NCI-H1105 (cell line): ENCODE measurements at places on chromosomes 2 and 18.

- DNase-seq, result no peak
Measured at GRCh38 chr2:101330253-101330933, 21.9 kb upstream of the RNF149 start.

GRCh38 chr2:31140151-31140550, 1.9 kb upstream of the GALNT14 start:
- no peak for DNase-seq

DNA sequence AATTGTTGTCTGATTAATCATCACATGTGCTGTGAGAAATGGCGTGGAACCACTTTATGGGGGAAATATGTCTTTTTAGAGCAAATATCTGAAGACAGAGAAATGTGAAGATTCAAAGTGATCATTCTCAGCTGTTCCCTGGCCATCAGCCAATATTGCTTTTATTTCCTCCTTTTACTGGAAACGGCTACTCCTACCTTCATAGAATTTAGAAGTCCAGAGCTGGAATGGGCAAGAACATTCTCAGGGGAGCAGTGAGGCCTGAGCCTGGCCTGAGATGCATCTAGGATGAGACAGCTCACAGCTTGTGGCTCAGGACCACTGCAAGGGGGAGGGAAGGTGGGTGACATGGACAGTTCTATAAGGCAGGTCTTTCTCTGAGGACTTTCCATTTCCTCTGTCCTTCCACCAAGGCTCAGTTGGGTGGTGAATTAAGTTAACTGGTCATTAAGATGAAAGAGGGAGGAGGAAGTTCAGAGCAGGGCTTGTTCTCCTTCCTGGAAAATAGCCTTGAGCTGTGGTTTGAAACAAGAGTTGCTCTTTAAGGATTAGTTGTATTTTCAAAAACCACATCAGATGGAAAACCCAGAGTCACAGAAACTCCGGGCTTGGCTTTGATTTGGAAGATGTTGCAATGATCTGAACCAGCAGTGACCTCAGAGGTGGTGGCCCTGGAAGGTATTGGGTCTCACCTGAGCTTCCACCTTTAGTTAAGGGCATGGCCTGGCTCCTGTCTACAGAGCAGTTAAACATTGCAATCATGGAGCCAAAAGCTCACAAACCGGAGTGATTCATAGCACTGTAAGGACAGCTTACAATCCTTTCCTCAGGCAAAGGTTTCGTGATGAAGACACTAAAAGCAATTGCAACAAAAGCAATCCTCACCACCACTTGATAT, 144.3 kb downstream of the VAPA start:
- DNase-seq, result no peak

- no peak for DNase-seq
Measured at GRCh38 chr2:195608768-195609454, 48.1 kb upstream of the SLC39A10 start.

- DNase-seq, result no peak
Measured at GRCh38 chr2:221189431-221190067, 382.6 kb downstream of the EPHA4 start.

DNA sequence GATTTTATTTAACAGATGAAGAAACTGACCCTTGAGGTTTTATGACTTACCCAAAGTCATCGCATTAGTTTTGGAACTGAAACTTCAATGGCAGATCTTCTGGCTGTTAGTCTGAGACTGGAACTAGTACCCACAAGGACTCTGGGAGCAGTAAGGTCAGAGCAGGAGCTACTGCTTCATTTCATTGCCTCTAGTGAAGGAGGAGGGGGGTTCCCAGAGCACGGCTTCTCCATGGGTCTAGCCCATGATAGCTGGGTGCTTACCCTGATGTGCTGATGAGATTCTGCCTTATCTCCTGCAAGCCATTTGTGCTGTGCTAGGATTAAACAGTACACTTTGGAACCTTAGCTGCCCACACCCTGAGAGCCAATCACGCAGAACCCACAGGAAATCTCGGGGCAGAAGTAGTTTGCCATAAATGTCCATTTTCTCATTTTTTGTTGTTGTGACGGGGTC, 5.4 kb upstream of the RNASEH1 start:
- no peak for DNase-seq

- DNase-seq, result no peak
Measured at GRCh38 chr2:23409248-23409647, 24.3 kb downstream of the KLHL29 start.

DNA sequence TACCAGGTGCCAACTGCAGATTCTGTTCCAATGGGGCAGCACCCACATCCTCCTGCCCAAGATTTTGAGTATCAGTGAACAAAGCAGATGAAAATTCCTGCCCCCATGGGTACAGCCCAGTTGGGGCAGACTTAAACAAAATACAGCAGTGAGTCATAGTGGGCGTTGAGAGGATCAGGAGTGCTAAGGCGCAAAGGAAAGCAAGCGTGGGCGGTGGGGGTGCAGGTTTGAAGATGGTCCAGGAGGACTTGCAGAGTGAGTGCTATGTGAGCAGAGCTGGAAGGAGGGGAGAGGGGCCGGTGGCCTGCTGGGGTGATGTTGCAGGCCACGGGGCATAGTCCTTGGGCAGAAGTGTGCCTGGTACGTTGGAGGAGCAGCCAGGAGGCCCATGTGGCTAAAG, 24.7 kb downstream of the STEAP3 start:
- DNase-seq, result no peak

GRCh38 chr2:72166279-72166678, 18.6 kb upstream of the CYP26B1 start:
- no peak for DNase-seq

DNA sequence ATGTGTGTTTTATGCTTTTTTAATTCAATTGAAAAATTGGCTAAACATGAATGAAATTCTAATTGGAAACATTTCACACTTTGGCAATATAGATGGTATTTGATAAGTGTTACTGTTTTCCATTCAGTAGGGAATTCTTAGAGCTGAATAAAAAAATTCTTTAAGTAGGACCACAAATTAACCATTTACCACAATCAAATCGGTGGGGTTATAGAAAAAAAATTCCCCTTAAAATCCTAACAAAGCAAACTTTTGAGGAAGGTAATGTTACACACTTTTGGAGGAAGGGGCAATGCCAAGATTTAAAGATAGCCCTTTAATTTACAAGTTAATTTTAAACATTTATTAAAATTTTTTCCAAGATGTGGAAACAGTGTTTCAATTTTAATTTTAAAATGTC, 279.0 kb upstream of the FIGN start:
- DNase-seq, result no peak

DNA sequence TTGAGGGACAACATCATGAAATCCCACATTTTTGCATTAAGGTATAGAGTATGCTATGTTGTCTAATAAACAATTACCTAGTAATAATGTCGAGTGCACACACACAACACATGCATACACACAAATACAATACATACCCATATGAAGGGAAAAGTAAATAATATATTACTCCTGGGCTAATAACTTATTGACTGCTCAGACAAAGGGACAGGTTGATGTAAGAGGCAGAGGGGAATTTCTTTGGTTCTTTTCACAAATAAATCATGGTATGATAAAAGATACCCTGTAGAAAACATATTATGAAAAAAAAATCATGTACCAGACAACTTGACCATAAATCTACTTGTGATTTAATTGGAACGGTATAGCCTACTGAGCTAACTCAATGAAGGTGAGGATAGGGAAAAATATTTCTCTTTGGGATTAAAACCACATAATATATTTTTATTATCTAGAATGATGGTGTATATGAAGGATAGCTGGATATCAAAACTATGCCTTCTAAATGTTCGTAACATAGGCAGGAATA, 398.7 kb upstream of the LRRTM4 start:
- no peak for DNase-seq

GRCh38 chr18:75521816-75522215, 94.3 kb upstream of the SMIM21 start:
- no peak for DNase-seq

GRCh38 chr2:53545604-53546003, 222.0 kb upstream of the CHAC2 start:
- DNase-seq, result peak; percentile 18

DNA sequence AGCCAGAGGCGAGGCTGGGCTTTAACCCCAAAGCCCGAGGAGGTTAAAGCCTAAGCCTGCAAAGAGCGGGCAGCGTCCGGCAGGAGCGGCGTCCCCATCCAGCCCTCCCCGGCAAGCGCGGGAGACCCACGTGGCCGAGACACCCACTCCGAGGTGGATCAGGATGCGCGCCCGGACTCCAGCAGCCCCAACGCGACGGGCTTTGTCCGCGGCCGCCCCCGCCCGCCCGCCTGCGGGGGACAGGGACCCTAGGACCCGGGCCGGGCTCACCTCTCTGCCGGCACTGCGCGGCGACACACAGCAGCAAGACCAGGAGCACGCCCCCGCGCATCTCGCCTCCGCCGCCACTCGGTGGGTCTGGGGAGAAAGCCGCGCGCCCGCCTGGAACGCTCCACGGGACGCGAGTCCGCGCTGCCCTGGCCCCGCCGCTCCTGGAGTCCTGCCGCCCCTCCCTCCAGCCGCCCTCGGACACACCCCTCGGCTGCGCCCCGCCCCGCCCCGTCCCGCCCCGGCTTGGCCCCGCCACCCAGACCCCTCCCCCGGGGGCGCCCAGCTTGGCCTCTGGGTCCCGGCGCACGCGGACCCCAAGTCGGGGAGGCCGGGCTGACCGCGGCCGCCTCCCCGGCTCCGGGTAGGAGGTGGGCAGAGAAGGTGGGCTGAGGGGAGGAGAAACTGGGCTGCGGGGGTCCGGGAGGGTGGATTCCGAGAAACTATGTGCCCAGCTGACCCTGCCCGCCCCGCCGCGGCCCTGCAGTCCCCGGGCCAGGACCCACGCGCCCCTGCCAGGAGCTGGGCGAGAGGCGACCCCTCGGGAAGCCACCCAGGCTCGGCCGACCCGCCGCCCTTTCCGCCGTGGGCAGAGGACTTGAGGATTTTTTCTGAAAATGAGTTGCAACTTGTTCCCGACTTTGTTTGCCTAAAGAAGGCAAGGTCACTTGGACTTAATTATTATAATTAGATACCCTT, at the start of gene LAMA1:
Gene LAMA1 (minus strand): TSS at position 408 of the 966 bp plus-strand sequence. CDS start 77 bp downstream, at position 331.
- no peak for DNase-seq

- DNase-seq, result no peak
Measured at GRCh38 chr2:1607971-1608688, 136.2 kb downstream of the PXDN start.

GRCh38 chr2:128547667-128548066, 229.0 kb upstream of the HS6ST1 start:
- no peak for DNase-seq

DNA sequence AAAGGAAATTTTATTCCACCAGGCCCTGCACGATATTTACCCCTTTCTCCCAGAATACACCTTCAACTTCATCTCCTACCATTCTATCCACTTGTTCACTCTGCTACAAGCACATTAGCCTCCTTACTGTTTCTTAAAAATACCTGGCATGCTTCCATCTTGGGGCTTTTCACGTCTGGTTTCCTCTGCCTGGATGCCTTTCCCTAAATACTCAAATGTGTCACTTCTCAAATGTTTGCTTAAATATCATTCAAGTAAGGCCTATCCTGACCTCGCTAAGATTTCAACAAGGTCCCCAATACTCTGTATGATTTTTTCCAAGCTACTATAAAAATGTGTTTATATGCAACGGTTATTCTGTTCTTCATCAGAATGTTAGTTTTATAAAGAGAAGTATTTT, 433.0 kb upstream of the CHAC2 start:
- no peak for DNase-seq

DNA sequence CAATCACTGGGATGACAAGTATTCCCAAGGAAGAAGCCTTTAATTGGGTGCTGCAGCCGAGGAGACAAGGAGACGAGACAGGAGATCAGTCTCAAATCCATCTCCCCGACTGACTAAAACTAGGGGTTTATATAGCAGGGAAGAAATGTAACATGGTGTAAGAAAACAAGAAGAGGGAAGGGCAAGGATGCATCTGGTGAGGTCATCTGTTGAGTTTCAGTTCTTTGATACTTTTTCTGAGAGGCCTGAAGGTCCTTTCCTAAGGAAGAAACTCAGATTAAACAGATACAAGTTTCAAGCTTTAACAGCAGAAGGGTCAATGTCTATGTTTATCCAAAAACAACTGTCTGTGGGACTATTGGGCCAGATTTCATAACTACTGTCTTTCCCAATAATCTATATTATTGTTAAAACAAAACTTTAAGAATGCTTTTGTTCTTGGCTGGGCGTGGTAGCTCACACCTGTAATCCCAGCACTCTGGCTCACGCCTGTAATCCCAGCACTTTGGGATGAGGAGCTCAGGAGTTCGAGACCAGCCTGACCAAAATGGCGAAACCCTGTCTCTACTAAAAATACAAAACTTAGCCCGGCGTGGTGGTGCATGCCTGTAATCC, 2.5 kb upstream of the PDCL3 start:
- no peak for DNase-seq

DNA sequence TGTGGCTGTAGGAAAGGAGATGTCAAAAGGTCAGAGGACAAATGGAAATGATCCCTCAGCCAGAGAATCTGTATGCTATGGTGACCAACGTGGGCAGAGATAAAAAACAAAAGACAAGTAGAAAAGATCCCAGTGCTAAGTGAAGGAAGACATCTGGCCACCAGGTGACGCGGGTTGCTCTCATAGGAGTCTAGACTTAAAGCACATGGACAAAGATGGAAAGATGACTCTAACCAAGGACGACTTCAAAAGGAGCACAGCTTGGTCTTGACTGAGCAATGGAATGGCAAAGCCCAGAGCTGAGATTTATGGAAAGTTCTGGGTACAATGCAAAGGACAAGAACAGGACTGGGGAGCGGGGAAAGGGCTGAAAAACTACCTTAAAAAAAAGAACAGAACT, 96.8 kb downstream of the CLIP4 start:
- DNase-seq, result no peak
